Hindlimb muscle (tissue), 1 donor: ENCODE measurements at places on chromosomes 11 and 22. TPM values are rescaled to one million over a fixed set of nuclear protein-coding genes. Genes with fewer than 3 reads are reported as not detected.

DNA sequence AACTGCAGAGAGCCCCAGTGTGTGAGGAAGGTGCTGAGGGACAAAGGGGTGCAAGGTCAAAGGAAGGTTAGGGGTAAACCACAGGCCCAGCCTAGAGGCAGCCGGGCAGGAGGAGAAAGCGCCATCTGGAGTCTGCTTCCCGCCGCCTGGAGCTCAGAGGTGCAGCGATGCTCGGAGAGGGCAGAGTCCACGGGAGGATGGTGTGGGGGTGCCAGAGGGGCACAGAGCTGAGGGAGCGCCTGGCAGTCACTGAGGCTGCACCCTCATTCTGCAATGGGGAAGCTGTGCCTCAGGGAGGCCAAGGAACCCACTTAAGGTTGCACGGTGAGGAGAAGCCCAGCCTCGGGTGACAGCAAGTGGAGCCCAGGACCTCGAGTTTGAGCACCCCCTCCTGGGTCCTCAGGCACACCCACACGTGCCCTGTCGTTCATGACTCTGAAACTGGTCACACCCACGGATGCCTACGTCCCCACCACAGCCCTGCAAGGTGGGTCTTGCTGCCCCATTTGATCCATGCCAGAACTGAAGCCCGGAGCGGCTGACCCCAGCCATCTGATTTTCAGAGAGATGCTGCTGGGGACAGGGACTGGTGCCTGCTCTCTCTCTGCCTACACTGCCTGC is 1.6 kb downstream of the IL2RB start:
- no peak for DNase-seq

- DNase-seq, result peak; percentile 59
Observed at GRCh38 chr22:41915035-41915785, at the start of gene SHISA8. Gene SHISA8 (minus strand): TSS chr22:41915074. CDS start chr22:41914667, 407 bp downstream.

DNA sequence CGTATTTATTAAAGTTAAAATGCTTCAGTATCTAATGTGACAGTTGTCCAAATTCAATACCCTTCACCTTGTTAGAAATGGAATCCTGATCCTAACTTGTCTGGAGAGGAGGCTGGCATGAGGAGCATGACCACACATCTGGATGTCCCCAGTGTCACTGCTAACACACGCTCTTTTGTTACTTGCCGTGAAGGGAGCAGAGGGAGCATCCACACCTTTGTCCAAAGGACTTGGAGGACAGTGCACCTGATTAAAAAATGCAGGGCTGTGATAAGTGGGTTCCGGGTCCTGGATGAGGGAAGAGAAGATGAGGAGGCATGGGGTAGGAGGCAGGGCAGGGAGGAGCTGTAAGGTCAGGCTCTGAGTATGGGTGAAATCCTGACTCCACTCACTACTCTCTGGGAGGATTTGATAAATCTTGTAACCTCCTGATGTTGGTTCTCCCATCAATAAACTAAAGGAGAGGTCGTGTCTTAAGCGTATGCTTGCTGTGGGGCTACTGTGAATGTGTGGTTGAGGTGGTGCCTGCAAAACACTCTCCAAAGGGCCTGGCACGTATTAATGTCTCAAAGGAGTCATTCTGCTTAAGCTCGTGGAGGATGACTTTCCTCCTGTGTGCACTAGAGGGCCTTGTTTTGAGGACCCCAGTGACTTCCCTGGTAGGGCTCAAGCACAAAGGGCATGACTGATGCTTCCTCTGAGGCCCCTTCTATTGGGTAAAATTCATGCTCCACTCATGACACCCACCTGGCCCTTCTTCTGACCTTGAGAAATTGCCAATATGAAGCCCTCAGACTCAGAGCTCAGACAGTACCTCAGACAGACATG is 16.8 kb upstream of the IGLL5 start:
- no peak for DNase-seq

DNA sequence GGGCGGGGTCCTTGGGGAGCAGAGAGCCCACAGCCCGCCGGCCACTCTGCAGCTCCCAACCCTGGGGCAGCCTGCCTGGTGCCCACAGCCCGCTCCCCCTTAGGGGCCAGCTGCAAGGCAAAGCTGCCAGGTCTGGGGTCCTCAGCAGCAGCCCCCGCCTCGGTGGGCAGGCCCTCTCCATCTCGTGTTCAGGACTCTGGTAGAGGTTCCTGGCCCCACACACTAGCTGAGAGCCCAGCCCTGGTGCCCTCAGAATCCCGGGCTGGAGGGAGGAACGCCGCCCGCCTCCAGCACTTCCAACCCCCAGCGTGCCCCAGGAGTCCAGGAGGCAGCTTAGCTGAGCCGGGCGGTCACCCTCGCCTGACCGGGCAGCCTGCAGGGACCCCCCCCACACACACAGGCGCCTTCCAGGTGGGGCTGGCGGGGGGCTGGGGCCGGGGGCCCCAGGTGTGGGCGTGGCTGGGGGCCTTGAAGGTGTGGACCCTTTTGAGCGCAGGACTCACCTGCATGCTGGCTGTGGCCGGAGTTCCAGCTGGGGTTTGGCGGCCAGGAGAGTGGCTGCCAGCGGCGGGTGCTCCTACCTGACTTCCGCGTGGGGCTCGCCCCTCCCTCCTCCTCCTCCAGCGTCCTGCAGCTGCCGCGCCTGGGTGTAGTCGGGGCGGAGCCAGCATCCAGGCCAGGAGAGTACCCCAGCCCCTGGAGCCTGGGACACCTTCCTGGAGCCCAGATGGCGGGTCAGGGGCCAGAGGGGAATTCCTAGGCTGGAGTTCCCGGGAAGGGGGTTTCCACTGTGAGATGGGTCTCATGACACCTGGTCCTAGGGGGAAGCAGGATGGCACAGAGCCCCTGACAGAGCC is at the start of gene ANO9:
Gene ANO9, minus strand, starts transcription at position 594 of the 857 bp plus-strand sequence. Its CDS starts 85 bp downstream, at position 509.
- no peak for DNase-seq

GRCh38 chr22:27127911-27128310 is 470.5 kb downstream of the MIAT start:
- DNase-seq, result no peak

GRCh38 chr22:37677493-37677974 is 2.1 kb downstream of the LGALS1 start:
- no peak for DNase-seq

- DNase-seq, result no peak
Observed at GRCh38 chr11:64891215-64891848, 12.9 kb upstream of the EHD1 start.

- no peak for DNase-seq
Observed at GRCh38 chr11:111617286-111617685, 15.0 kb downstream of the SIK2 start.

GRCh38 chr22:39946503-39947219 is 13.5 kb upstream of the TMA7B start:
- no peak for DNase-seq

DNA sequence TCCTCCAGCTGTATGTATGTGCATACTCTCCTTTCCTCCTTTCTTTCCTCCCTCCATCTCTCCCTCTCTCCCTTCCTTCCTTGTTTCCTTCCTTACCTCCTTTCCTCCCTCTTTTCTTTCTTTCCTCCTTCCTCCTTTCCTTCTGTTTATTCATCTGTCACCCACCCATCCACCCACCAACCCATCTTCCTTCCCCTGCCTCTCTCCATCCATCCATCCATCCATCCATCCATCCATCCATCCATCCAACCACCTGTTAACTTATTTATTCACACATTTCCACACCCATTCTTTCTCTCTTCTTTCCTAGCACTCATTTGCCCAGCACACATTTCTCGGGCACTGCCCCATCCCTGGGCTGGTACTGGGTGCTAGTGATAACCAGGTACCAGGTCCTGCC is 443.9 kb downstream of the MIAT start:
- DNase-seq, result no peak

Gene LPXN
- polyA plus RNA-seq, result 5.0 TPM

Gene TMEM126A
- polyA plus RNA-seq, result 30.2 TPM

GRCh38 chr11:121154486-121155314 is 53.7 kb downstream of the TECTA start:
- no peak for DNase-seq

DNA sequence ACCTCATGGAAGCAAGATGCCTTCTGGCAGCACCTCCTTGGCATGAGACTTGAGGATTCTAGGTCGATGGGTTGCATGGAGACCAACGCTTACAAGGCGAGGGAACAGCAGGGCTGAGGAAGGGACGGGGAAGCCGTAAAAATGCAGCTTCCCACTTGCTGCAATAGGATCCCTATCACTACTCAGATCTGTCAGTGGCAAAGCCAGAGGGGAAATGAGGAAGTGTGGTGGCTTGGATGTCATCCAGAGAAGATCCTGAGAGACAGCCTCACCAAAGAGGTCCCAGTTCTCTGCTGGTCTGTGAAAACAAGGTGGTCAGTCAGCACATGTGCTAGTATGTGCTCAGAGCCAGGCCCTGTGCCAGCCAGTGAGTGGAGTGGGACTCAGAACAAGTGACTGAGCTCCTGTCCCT is 22.2 kb downstream of the CYB5R2 start:
- no peak for DNase-seq

DNA sequence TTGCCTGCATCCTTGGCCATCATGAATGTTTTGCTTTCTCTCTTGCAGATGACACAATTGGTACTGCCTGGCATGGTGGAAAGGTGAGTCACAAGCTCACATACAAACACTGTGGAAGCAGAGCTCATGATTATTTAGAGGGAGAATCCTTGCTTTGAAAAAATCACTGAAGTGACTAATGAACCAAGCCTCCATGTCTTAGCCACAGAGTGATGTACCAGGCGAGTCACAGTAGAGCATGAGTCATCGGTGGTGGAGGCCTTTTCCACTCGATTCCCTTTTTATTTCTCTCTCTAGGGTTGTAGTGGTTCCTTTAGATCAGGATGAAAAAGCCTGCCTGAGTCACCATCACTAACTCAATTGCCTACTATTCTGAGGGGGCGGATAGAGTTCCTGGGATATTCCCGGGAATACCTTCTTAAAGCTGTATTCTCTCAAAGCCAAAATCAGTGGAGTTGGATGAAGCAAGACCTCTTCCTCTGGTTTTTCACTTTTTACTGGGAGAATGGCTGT is 49.6 kb upstream of the ALKBH3 start:
- no peak for DNase-seq

Gene ST14
- polyA plus RNA-seq, result 0.67 TPM

DNA sequence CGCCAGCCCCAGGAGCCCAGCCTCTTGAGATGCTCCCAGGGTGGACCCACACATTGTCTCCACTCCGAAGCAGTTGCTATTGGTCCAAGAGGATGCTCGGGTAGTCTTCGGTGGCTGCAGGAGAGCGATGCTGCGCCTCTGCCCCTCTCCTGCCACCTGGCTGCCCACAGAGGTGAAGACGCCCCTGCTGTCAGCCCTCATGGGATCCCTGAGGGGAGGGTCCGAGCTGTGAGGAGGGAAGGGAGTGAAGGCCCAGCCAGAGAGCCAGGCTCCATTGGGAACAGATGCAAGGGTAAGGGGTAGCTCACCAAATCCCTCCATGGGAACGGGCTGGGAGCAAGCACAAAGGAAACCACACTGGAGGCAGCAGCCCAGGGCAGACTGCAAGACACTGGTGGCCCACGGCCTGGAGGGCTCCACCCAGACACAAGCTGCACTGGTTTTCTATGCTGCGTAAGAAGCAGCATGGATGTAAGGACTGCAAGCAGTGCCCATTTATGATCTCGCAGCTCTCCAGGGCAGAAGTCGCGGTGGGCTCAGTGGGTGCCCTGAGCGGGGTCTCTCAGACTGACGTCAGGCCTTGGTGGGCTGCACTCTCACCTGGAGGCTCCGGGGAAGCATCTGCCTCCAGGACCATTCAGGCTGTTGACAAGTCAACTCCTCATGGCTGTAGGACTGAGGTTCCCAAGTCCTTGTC is 15.7 kb downstream of the TSPAN32 start:
- no peak for DNase-seq

- DNase-seq, result no peak
Observed at GRCh38 chr11:126810776-126811175, 189.8 kb downstream of the KIRREL3 start.

Gene ART1
- polyA plus RNA-seq, result 7.6 TPM

DNA sequence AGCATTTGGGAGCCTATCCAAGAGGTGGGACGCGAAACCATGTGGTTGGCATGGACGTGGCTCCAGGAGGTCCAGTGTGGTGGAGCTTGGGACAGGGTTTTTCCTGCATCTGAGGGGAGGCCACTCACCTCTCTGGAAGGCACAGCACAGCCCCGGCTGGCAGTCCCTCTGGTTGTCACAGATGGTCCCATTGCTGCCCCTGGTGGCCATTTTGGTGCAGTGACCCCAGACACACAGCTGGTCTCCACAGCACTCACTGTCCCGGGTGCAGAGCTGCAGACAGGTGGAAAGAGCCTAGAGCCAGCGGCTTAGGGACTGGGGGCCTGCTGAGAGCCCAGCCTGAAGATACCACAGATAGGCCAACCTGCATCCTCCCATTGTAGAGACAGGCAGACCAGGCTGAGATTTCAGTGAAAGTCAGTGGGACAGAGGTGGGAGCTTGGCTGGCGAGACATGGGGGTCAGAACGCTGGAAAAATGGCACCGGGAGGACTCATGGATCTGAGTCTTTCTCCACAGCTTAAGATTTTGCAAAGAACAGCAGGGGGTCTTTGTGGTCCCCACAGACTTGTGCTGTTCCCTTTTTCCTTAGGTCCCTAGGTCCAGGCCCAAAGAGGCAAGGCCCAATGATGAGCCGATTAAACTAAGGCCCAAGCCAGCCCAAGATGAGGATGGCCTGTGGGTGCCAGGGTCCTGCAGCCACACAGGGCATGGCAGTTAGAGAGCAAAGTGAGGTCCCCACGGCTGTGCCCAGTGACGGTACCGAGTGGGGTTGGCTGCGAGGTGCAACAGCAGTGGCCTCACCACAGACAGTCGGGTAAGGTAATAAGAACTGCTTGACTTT is 41.4 kb downstream of the DKK3 start:
- DNase-seq, result no peak

GRCh38 chr22:47355776-47356510 is 593.5 kb downstream of the TBC1D22A start:
- DNase-seq, result no peak

GRCh38 chr11:36241497-36241896 is 47.7 kb downstream of the COMMD9 start:
- DNase-seq, result no peak

Gene PATE4
- polyA plus RNA-seq, result not detected

Gene CCDC157
- 1.7 TPM for polyA plus RNA-seq

Gene GLYATL1
- polyA plus RNA-seq, result 0.96 TPM

- no peak for DNase-seq
Observed at GRCh38 chr11:36149538-36150242, 139.5 kb downstream of the COMMD9 start.

Gene HOATZ
- polyA plus RNA-seq, result not detected

DNA sequence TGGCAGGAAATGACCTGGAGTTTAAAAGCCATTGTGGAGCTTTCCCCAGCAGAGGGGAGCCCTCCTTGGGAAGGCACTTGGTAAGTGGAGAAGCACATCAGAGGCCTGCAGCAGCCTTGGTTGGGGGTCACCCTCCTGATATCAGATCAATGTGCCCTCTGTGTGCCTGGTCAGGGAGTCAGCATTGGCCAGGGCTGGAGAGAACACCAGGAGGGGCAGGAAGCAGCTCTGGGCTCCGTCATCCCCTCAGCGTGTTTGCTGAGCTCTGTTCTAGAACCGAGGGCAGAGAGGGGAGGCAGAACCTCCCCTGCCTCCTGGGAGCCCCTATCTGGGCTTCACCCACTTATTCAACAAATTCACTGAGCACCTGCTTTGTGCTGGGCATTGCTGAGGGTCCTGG is 846.0 kb downstream of the TBC1D22A start:
- DNase-seq, result no peak

GRCh38 chr11:67054346-67054835 is 2.3 kb upstream of the RHOD start:
- no peak for DNase-seq

- DNase-seq, result peak; percentile 60
Observed at GRCh38 chr22:36197065-36197440, 4.6 kb downstream of the APOL4 start.

- no peak for DNase-seq
Observed at GRCh38 chr11:56160217-56160616, at the start of gene OR8K5. Gene OR8K5 (minus strand): TSS chr11:56160317. CDS start chr11:56160317, 0 bp downstream.

Gene DERL3
- polyA plus RNA-seq, result 1.2 TPM

Gene CHST1
- polyA plus RNA-seq, result 24.0 TPM

GRCh38 chr11:44446366-44446762 is 119.1 kb upstream of the CD82 start:
- no peak for DNase-seq
